ENCODE measurements at places on chromosomes 1 and 21.

GRCh38 chr1:192477630-192478029 lies 97.9 kb upstream of the RGS1 start:
- DNase-seq: peak; percentile 52

DNA sequence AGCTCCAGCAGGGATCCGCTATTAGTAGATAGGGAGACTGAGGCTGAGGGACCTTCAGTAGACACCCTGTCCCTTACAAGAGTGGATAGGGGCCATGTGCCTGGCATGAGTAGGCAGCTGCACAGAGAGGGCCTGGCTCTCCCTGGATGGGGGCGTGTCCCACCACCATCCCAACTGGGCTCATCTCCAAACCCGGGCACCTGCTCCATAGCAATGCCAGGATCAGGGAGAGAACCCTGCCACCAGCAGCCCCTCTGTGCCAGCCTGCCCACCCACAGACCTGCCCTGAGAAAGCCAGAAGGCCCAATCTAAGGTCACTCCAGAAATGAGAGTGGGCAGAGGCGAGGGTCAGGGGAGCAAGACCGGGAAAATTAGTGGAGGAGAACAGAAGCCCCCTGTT lies 121.3 kb downstream of the GRIK3 start:
- peak; percentile 36 for DNase-seq

GRCh38 chr1:221263831-221264767 lies 384.9 kb downstream of the HLX start:
- DNase-seq: peak; percentile 75

GRCh38 chr1:108779455-108779854 lies 33.0 kb downstream of the STXBP3 start:
- no peak for DNase-seq

GRCh38 chr1:217506878-217507277 lies 124.0 kb downstream of the GPATCH2 start:
- no peak for DNase-seq

DNA sequence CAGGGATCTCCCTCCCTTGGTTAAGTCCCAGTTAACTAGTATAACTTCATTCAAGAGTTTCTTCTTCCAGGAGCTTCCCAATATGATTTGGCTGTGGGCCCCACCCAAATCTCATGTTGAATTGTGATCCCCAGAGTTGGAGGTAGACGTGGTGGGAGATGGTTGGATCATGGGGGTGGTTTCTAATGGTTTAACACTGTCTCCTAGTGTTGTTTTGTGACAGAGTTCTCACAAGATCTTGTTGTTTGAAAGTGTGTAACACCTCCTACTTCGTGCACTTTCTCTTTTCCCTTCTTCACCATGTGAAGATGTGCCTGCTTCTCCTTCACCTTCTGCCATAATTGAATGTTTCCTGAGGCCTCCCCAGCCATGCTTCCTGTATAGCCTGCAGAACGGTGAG lies 251.8 kb upstream of the FGGY start:
- no peak for DNase-seq

DNA sequence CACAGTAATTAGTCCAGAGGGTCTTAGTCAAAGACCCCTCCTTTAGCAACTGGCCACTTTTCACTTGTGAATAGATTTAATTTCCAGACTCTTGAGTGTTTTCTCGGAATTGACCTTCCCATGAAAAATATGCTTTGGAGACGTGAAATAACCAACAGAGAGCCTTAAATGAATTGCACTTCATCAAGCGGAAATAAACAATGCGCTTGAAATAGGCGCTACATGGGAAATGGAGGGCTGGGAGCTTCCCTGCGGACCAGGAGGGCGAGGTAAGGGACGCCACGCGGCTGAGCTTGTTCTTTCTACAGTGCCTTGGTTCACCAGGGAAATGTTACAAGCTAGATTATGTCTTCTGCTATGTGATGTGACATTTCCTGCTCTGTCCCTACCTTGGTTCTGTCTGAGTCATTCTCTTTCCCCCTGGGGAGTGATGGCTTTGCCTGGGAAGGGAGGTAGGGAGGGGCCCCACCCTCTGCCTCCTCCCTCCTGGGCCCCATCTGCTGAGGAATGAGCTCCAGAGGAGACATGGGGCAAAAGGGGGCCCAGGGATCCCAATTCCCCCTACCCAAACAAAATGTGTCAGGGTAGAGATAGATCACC lies 619.3 kb downstream of the PTPRU start:
- DNase-seq: no peak

DNA sequence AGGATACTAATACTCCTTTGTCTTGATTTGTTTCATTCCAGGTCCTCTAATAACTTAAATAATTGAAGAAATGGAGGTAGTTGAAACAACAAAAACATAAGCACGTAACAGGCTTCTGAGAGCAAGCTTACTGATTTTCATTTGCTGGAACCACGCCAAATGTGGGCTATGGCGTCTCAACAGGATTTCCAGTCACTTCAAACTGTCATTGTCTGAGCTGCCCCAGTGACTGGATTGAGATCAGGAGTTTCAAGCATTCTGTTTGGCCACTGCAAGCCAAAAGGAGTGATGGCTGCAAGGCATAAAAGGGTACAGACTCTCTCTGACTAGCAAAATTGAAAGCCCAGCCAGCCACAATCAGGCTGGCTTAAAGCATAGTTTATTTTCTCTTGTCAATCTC lies 289.9 kb downstream of the DPYD start:
- peak; percentile 95 for DNase-seq

GRCh38 chr1:32647308-32648134 lies 2.8 kb downstream of the ZBTB8OS start:
- no peak for DNase-seq

DNA sequence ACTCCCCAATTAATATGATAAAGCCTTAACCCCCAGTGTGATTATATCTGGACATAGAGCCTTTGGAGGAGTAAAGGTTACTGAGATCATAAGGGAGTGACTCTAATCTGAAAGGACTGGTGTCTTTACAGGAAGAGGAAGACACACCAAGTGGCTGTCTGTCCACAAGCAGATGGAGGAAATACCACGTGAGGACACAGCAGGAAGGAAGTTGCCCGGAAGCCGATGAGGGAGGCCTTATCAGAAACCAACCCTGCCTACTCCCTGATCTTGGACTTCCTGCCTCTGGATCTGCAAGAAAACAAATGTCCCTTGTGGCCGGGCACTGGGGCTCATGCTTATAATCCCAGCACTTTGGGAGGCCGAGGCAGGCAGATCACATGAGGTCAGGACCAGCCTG lies 110.3 kb upstream of the CHRM3 start:
- DNase-seq: no peak

DNA sequence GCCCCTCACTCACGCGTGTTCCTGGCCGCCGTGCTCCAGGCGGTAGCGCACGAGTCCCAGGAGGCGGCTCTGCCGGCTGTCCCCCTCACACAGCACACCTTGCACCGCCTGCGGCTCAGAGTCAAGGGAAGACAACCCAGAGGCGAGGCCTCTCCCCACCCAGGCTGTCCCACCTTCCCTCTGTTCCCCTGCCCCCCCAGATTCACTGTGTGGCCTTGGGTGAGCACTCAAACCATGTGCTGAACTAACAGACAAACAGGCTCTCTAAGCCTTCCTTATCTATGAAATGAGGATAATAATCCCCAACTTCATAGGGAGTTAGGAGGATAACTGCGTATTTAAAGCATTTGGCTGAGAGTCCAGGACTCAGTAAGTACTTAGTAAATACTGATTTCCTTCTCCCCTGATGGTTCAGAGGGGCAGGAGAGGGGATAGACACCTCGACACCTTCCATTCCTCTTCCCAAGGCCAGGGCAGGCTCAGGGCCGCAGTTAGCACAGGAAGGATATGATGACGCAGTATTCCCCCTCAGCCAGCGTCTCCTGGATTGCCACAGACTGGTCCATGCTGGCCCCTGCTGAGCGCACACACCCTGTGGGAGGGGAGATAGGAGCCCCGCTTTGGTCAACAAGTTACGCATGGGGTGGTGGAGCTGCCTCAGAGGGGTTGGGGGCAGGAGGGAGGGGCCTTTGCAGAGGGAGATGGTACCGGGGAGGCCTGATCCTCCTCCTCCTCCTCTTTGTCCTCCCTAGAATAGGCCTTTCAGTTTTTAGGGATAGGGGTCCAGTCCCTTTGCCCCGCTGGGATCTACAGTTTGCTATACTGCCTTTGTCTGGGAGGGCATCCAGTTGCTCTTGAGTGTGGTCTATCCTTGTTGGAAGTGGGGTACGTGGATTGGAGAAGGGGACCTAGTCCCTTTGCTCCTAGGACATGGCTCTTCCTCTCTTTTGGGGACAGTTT lies 830 bp downstream of the INPP5B start:
- no peak for DNase-seq

GRCh38 chr1:50427086-50427817 lies 4.0 kb upstream of the DMRTA2 start:
- no peak for DNase-seq

GRCh38 chr1:63896755-63897154 lies 122.9 kb downstream of the ROR1 start:
- no peak for DNase-seq

DNA sequence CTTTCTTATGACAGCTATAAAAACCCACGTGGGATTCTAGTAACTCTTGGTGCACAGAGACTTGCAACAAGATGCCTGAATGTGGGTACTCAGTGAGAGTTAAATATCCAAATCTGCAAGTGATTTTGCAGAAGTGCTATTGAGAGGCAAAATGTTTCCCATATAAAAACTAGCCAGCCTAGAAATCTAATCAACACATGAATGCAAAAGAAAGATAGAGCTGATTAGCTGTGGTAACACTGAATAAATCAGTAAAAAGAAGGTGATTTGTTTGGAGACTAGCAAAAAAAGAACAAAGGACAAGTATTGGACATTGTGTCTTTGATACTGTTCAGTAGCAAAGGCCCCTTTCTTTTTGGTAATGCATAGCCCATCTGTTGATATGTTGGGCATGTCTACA lies 213.7 kb upstream of the SGIP1 start:
- no peak for DNase-seq
